ENCODE measurements at places on chromosomes 1 and 21. TPM values are rescaled to one million over a fixed set of nuclear protein-coding genes. Genes with fewer than 3 reads are reported as not detected.

- no peak for DNase-seq
These were observed 315.7 kb upstream of the USP25 start for GRCh38 chr21:15414057-15414456.

- DNase-seq = no peak
These were observed 36.4 kb upstream of the ETS2 start for GRCh38 chr21:38769191-38769780.

- no peak for DNase-seq
These were observed 78.0 kb downstream of the PDE9A start for GRCh38 chr21:42731264-42732032.

DNA sequence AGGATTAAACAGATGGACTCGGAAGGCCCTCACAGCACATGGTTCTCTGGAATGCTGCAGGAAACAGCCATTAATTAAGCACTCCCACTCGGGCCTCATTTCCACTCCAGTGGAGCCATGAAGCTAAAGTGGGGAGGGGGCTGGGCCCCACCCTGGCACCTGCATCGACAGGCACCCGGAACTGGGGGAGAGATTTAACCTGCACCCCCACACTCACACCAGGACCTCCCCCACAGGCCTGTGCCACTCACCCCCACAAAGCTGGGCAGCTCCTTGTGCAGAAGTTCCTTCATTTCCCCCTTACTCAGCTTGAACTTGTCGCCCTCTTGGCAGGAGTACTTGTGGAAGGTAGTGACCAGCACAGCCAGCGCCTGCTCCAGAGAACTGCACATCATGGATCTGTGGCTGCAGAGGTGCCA is 2.2 kb downstream of the S100A2 start:
- DNase-seq = no peak

DNA sequence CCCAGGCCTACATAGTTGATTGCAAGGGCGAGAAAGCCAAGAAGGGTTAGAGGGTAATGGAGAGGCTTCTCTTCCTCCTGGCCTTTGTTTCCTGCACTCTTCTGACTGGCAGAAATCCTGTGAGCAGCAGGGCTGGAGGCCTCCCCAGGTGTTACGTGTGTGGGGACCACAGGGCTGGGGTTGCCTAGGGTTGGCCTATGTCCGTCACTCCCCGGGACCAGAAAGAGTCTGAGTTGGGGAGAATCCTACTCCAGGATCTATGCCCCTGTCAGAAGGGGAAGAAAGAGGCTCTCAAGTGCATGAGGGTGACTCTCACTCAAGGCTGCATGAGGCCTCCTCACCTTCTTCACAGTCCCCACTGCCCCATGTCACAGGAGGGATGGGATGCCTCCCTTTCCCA is 38.5 kb downstream of the IGFN1 start:
- no peak for DNase-seq

DNA sequence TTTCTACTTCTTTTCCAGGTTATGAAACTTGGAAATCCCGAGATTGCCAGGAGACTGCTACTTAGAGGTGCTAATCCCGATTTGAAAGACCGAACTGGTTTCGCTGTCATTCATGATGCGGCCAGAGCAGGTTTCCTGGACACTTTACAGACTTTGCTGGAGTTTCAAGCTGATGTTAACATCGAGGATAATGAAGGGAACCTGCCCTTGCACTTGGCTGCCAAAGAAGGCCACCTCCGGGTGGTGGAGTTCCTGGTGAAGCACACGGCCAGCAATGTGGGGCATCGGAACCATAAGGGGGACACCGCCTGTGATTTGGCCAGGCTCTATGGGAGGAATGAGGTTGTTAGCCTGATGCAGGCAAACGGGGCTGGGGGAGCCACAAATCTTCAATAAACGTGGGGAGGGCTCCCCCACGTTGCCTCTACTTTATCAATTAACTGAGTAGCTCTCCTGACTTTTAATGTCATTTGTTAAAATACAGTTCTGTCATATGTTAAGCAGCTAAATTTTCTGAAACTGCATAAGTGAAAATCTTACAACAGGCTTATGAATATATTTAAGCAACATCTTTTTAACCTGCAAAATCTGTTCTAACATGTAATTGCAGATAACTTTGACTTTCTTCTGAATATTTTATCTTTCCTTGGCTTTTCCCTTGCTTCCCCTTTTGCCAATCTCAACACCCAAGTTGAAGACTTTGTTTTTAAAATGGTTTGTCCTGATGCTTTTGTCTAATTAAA is 4.0 kb downstream of the CDKN2C start:
- no peak for DNase-seq

DNA sequence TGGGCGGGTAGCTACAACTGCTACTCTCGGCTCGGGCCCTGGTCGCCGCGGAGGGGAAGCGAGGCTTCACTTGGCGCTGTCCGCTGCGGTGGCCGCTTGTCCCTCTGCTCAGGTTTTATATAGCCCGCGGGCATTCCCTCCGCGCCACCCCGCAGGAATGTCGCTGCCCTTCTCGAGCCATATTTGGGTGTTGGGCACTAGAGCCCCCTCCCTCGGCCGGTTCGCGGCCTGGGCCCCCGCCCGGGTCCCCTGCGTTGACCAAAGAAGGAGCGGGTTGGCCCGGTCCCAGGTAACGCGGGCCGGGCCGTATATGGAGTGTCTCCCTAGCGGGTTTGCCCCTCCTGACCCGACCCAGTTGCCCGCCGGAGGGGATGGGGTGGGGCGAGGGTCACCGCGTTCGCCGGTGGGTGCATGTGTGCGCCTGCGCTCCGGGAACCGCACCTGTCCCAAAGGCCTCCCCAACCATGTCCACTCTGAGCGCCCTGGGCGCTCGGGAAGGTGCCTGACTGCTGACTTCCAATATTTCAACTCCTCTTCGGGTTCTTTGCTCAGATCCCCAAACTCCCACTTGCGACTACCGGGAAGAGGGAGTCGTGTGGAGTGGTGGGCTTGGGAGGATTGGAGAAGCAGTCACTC is at the start of gene ACTA1:
Gene ACTA1 (minus strand): TSS at position 90 of the 636 bp plus-strand sequence. CDS start 979 bp downstream, outside the sequence.
- no peak for DNase-seq

- no peak for DNase-seq
These were observed 124.6 kb downstream of the CNIH3 start for GRCh38 chr1:224740685-224741052.

GRCh38 chr1:84635429-84635828 is 54.8 kb downstream of the SSX2IP start:
- DNase-seq = no peak

The PPP1R15B gene
- 23.8 TPM for polyA plus RNA-seq

DNA sequence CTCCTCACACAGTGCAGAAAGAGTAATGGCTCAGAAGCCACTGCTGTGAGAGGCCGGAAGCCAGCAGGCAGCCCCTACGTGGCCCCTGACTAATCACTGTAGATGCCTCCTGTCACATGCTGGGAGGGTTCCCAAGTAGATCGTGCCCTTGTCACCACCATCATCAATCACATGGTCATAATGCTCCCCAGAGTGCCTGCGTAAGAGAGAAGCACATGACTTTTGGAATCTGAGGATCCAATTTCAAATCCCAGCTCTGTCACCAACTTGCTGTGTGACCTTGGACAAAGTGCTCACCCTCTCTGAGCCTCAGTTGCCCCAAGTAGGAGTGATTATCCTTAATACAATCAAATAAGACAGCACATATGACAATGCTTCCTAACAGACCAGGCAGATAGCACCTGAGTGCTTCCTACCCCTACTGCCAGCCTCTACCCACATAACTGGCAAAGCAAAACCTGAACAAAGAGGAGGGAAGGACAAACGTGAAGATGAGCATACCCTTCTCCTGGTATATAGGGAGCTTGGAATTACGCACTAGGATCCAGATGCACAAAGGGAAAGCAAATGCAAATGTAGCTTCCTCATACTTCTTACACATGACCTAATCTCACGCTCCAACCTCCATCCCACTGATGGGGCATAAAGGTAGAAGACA is 65.7 kb downstream of the SDC3 start:
- no peak for DNase-seq

DNA sequence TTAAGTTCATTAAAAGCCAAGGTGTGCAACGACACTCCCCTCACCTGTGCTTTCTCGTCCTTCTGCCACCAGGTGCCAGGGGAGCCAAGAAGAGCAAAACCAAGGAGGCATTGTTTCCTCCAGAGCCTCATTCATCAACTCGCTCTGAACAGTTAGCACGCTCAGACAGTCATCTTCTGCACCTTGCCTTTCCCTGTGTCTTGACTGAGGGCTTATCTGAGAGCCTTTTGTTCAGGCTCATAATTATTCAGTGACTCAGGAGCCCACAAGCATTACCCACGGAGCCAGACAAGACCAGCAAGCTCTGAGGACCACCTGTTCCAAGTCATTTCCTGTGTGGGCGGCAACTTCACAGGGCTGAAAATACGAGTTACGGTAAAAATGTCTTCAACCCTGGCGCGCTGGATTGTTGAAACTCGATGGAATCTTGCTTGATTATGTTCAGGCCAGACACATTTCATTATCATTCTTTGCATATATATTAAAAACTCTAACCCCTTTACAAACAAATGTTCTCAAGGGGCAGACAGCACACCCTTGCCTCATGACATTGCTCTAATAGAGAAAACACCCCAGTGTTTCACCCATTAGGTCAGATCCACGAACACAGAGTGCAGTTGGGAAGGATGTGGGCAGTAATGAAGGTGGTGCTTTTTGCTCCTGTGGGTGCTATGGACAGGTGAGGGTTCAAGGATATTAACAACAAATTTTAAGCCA is 89.7 kb upstream of the RUNX1 start:
- DNase-seq = no peak

The RGS8 gene
- 0.04 TPM for polyA plus RNA-seq

- no peak for DNase-seq
These were observed 79.0 kb downstream of the PCP4 start for GRCh38 chr21:39946199-39946598.

DNA sequence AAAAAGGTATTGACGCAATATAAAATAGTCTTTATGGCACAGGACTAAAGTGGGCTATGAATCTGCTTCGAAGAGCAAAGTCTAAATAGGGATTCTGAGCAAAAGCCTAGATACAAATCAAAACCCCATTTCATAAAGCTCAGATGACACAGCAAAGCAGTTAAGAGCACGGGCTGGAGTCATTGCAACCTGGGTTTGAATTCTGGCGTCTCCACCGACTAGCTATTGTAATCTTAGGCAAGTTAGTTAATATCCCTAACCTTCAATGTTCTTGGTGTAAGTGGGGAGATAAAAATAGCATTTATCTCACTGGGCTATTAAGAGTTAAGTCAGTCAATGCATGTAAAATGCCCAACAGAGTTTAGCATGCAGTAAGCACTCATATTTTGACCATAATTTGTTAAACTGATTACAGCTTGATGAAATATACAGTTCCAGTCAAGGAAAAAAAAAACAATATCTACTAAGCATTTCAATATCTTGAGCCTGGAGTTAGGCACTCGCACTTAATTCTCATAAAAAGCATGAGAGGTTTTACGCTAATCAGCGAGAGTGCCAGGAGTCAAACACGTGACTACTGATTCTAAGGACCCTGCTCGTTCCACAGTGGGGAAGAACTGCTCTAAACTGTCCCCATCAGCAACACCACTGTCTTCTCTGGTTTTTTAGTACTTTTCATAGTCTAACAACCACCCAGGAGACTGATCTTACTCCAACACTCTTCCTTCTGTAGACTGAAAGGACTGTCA is 75.5 kb downstream of the JAK1 start:
- no peak for DNase-seq

DNA sequence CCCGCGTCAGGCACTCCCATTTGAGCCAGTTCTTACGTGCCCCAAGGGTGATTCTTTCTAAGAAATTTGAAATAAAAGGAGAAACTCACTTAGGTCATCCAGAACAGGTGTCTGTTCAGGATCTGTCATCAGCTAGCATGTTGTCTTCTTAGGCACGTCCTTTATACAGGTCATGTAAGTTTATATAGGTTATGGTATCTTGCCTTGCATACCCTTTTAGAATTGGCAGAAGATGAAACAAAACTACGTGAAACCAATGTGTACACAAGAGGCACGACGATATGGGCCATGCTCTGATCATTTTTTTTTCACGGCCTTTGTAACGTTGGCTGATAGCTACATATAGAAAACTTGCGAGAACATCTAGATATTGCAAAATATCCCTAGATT is 579 bp upstream of the GTF2B start:
- DNase-seq = no peak

The ABCG1 gene
- 6.7 TPM for polyA plus RNA-seq

GRCh38 chr1:168843401-168843800 is 114.4 kb upstream of the DPT start:
- DNase-seq = no peak

DNA sequence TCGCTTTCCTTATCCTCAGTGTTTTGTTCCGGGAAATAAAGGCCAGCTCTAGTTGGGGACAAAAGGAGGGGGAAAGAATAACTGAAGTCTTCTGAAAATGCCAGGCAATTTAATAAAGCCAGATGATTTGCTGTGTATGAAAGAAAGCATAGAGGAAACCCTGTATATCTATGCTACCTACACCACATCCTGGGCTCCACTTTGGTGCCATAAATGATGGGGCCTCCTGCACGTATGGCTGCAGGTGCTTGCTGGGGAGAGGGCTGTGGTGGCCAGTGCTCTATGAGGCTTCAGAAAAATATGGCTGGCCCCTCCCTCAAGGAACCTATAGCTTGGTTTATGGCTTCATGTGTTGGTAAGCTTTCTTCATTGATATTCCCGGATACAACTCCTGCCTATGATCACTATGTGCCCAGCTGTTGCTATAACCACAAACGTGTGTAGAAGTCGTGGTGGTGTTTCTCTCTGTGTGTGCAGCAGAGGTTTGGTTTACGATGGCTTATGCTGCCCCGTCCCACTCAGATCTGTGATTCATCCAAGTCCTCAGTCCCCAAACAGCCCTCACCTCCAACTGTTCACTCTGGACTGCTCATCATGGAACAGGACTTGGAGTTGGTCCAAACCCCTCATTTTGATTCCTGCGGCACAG is 59.5 kb downstream of the BACE2 start:
- DNase-seq = no peak

The CA6 gene
- not detected for polyA plus RNA-seq

DNA sequence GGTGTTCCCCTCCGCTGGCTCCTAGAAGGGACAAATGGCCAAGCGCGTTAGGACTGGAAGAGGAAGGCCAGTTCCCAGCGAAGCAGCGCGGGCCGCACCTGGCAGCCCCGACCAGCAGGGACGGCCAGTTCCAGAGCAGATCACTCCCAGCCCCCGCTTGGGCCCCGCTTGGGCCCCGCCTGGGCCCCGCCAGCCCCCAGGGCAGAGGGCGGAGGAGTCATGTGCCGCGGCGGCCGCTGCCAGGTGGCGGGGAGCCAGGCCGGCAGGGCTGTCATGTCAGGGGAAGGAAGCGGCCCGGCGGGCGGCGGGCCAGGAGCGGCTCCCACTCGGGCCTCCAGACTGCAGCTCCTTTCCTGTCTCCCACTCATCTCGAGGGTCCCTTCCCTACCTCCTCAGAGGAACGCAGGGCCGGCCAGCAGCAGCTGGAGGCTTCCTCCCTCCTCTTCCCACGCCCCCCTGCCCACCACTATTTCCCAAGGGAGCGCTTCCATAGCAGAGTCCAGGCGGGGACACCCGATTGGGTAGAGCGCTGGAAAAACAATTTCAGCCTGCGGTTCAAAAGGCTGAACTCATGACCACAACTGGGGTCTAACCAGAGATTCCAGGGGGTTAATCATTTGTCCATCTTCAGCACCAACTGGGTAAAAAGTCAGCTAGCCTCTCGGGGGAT is 16.5 kb downstream of the ZNF697 start:
- no peak for DNase-seq

The C8B gene
- polyA plus RNA-seq = not detected

All from forelimb muscle (tissue), 1 donor.